ENCODE measurements at places on chromosomes 2 and 18.

- no peaks in the 10 kb centered on the region for H3K4me1 ChIP-seq
- H3K27ac ChIP-seq, result no peak overlapping the region
- H3K36me3 ChIP-seq, result no peaks in the 10 kb centered on the region
- H3K4me3 ChIP-seq, result no peak overlapping the region
- no peaks in the 10 kb centered on the region for H3K27me3 ChIP-seq
Measured at GRCh38 chr2:52113338-52113737, 1081.4 kb upstream of the NRXN1 start.

DNA sequence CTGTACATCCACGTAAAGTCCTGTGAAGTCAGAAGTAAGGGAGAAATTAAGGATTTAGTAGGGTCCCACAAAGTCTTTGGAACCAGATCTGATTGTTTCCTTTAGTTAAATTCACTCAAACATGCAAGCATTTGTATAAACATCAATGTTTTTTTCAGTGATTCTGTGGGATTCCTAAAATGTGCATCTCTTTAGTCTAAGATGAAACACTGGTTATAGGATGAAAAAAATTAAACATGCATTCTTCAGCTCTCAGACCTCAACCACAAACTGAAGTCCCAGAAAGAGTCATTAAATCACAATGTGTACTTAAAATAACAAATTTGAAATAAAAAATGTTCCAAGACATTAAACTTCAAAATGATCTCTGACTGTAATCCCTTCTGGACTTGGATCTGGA lies 76.5 kb upstream of the APCDD1 start:
- no peaks in the 10 kb centered on the region for H3K36me3 ChIP-seq
- no peak for DNase-seq
- no peak overlapping the region for H3K4me3 ChIP-seq
- no peaks in the 10 kb centered on the region for H3K27me3 ChIP-seq
- H3K27ac ChIP-seq, result no peak overlapping the region

GRCh38 chr2:172968061-172968469 lies 107.6 kb upstream of the MAP3K20 start:
- H3K36me3 ChIP-seq, result no peaks in the 10 kb centered on the region
- no peak overlapping the region for H3K27ac ChIP-seq
- H3K4me3 ChIP-seq, result no peak overlapping the region
- no peaks in the 10 kb centered on the region for H3K27me3 ChIP-seq
- DNase-seq, result no peak

DNA sequence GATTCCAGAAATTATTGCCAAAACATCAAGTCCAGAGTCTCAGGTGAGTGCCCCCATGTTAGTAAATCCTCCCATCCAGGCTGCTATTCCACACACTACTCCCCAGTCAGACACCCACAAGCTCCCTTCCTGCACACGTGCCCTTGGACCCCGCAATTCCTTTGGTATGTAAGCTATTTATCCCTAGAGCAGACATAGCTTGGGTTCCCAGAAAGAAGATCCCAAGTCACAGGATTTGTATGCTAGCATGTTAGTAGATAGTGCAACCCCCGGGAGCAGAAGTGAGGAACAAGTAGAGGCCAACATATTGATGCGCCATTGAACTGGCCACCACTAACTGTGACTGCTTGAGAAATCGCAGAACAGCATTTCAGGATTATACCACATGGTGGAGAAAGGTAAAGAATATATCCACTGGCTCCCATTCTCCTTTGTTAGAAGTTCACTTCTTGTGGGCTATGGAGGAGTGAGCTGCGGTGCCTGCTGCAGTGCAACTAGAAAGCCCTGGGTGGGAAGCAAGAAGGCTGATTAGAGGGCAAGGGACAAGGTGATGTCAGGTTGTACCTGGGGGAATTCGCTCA lies 137.5 kb upstream of the CHAC2 start:
- no peak for DNase-seq
- H3K4me3 ChIP-seq, result no peak overlapping the region

DNA sequence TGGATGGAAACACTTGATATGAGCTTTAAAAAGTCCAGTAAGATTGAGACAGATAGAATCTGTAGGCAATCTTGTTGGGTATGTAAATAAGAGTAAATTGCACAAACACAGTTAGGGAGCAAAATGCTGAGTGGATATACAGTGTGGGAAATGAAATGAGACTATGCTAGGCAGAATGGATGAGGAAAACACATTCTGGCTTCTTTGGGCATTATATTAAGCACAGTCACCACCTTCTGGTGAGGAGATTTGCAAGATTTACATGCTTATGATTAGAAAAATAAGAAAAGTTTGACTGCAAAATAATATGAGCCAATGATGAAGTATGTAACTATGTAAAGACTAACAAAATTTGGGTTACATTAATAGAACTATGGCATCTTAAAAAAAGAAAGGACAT lies 2165.0 kb upstream of the CELF4 start:
- H3K27me3 ChIP-seq, result no peaks in the 10 kb centered on the region
- peaks cover 6% of the 10 kb centered on the region for H3K36me3 ChIP-seq
- H3K27ac ChIP-seq, result no peak overlapping the region
- DNase-seq, result no peak
- no peaks in the 10 kb centered on the region for H3K4me1 ChIP-seq
- no peak overlapping the region for H3K4me3 ChIP-seq

DNA sequence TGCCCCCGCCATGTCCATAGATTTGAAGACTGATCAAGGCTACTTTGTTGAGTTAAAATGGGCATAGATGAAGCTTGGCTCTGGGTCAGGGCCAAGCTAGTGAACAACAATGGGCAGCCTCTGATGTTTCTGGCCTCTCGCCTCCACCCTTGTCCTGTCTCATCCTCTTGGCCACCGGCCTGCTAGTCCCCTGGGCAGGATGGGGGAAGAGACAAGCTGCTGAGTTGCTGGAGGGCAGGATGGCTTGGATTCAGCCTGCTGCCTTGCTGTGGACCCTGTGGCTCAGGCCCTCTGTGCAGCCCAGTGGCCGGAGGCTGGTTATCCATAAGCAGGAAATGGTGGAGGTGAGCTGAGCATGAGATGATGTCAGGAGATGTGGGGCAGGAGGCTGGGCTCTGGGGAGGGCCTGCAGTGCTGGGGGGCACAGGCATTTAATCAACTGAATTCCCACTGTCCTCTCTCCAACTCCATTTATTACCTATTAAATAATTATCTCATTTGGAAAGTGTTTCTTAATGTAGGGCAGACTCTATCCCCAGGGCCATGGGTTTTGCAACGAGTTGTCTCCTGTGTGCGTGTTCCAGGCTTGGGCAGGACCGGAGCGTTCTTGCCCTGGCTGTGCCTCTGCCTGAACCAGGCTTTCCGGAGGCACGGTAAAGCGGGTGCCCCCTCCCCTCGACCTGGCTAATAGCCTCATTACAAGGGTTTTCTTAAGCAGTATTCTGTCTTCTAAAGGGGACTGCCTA lies 122.9 kb downstream of the GLI2 start:
- H3K27ac ChIP-seq, result no peak overlapping the region
- no peaks in the 10 kb centered on the region for H3K36me3 ChIP-seq
- DNase-seq, result no peak
- no peak overlapping the region for H3K4me3 ChIP-seq
- no peaks in the 10 kb centered on the region for H3K4me1 ChIP-seq
- H3K27me3 ChIP-seq, result no peaks in the 10 kb centered on the region

- H3K27ac ChIP-seq, result no peak overlapping the region
- peaks cover 22% of the 10 kb centered on the region for H3K4me1 ChIP-seq
- no peak overlapping the region for H3K4me3 ChIP-seq
Measured at GRCh38 chr2:17536416-17536815, 4.1 kb upstream of the VSNL1 start.

GRCh38 chr2:159186462-159186861 lies 100.0 kb downstream of the WDSUB1 start:
- no peaks in the 10 kb centered on the region for H3K4me1 ChIP-seq
- H3K27ac ChIP-seq, result no peak overlapping the region
- H3K36me3 ChIP-seq, result peaks cover 24% of the 10 kb centered on the region
- H3K4me3 ChIP-seq, result no peak overlapping the region
- no peaks in the 10 kb centered on the region for H3K27me3 ChIP-seq
- no peak for DNase-seq

GRCh38 chr18:20971886-20972267 lies 139.7 kb downstream of the ROCK1 start:
- peaks cover 56% of the 10 kb centered on the region for H3K36me3 ChIP-seq
- H3K27ac ChIP-seq, result no peak overlapping the region
- peak; percentile 54 for DNase-seq
- H3K4me3 ChIP-seq, result no peak overlapping the region

DNA sequence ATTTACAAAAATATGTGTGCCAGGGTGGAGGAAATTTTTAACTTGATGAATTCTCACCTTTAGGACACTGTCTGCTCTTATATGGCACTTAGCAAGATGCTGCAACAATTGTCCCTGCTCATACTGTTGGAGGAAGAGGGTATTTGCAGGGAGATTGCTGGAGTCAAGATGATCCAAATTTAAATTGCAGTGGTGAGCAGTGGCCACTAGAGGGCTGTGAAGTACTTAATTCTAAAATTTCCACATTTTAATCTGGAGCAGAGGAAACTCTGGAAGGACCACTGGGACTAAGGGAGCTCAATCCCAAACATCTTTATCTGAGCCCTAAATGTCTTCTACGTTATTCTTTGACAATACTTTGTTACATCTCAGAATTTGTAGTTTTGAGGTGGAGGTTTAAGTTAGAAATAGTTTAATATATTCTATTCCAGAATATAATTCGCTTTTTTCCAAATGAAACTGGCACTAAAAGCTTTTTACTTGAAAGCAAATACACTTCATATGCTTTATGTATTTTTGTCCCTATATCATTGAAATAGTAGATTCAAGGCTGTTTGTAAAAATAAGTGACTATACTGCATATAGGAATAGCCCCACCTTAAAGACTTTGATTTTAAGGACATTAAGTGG lies 33.0 kb upstream of the PTH2R start:
- H3K27ac ChIP-seq, result no peak overlapping the region
- DNase-seq, result peak; percentile 65
- no peak overlapping the region for H3K4me3 ChIP-seq

Data from common myeloid progenitor, CD34-positive (primary cell).